ENCODE measurements at places on chromosomes 11 and 22.

- DNase-seq, result no peak
These were observed 1061.7 kb upstream of the TENM4 start for GRCh38 chr11:80502511-80502910.

GRCh38 chr11:1157645-1158591 lies at the start of gene MUC5AC:
MUC5AC (plus strand) TSS chr11:1157953; CDS start chr11:1158000, 47 bp downstream.
- no peak for DNase-seq

GRCh38 chr11:70281156-70281609 lies 10.7 kb downstream of the PPFIA1 start:
- no peak for DNase-seq

GRCh38 chr22:30115705-30116104 lies 35.4 kb downstream of the HORMAD2 start:
- no peak for DNase-seq

DNA sequence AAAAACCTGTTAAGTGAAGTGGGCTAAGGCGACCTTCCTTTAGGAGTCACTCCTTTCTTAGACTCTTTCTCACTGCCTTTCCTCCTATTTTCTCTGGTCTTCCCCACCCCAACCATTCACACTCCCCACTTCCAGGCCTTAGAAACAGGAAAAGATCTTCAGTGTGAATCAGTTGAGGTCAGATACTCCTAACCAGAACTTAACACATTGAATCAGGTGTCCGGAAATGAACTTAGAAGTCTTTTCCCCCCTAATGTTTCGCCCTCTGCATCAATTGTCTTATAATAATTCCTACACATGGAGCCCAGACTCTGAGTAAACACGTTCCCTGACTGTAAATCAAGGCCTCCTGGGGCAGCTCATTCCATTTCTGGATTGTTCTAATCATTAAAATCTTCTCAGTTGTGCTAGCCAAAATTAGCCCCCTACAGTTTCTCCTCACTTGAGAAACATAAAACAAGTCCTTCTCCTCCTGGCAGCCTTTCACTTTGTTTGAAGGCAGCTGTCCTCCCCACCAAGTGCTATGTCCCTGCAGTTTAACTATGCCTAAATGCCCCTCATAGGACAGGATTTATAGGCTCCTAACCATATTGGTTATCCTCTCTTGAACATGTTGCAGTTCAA lies 32.7 kb upstream of the USP47 start:
- DNase-seq, result no peak

DNA sequence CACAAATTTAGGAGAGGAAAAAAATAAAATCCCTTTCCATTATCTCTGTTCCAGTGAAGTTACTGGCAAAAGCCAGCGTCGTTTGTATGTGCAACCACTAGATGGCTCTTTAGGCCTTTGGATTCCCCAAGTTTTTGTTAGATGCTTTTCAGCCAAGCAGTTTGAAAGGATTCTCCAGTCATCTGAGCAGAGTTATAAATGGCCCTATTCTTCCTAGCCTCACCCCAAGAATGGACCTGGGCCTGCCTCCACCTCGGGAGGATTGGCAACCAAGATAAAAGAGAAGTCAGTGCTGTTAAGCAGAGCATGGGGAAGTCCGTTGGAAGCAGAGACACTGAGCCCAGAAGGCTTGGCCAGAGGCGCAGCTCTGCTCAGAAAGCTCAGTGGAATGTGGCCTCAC lies 15.4 kb downstream of the FAM181B start:
- DNase-seq, result no peak

Data from CD8-positive, alpha-beta memory T cell (primary cell).